ENCODE measurements at places on chromosomes 4 and X. TPM values are rescaled to one million over a fixed set of nuclear protein-coding genes. Genes with fewer than 3 reads are reported as not detected.

- no peak overlapping the region for H3K27ac ChIP-seq
- peaks cover 23% of the 10 kb centered on the region for H3K27me3 ChIP-seq
- H3K4me1 ChIP-seq: no peaks in the 10 kb centered on the region
- H3K36me3 ChIP-seq: no peaks in the 10 kb centered on the region
- H3K4me3 ChIP-seq: no peak overlapping the region
These were observed 35.7 kb downstream of the ING2 start for GRCh38 chr4:183540410-183541009.

GRCh38 chrX:39730662-39731329 is 367.0 kb downstream of the BCOR start:
- H3K4me3 ChIP-seq: no peak overlapping the region
- DNase-seq: peak; percentile 72
- no peaks in the 10 kb centered on the region for H3K36me3 ChIP-seq
- peaks cover 12% of the 10 kb centered on the region for H3K4me1 ChIP-seq
- peak overlapping the region; percentile 59 for H3K27ac ChIP-seq
- no peaks in the 10 kb centered on the region for H3K27me3 ChIP-seq

The TRIM60 gene
- total RNA-seq: not detected

- H3K27ac ChIP-seq: no peak overlapping the region
- H3K4me3 ChIP-seq: no peak overlapping the region
- H3K36me3 ChIP-seq: peaks cover 3% of the 10 kb centered on the region
- H3K4me1 ChIP-seq: peaks cover 4% of the 10 kb centered on the region
- no peaks in the 10 kb centered on the region for H3K27me3 ChIP-seq
- no peak for DNase-seq
These were observed 57.0 kb downstream of the MND1 start for GRCh38 chr4:153401501-153401900.

DNA sequence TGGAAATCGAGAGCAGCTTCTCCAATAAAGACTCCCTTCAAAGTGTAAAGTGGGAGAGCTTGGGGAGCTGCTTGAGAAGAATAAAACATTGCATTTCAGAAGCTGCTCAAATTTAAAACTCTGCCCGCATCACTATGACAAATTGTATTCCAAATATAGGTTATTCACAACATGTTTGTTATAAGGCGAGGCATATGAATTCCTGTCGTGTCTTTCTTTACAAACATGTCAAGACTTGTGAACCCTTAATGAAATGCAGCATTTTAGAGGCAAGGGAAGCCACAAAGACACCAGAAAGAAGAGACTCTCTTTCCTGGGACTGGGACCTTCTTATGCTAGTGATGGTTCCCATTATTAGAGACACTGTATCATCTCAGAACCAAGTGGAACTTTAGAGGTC is 311.2 kb downstream of the DHX15 start:
- no peak for DNase-seq
- no peaks in the 10 kb centered on the region for H3K4me1 ChIP-seq
- H3K27me3 ChIP-seq: no peaks in the 10 kb centered on the region

DNA sequence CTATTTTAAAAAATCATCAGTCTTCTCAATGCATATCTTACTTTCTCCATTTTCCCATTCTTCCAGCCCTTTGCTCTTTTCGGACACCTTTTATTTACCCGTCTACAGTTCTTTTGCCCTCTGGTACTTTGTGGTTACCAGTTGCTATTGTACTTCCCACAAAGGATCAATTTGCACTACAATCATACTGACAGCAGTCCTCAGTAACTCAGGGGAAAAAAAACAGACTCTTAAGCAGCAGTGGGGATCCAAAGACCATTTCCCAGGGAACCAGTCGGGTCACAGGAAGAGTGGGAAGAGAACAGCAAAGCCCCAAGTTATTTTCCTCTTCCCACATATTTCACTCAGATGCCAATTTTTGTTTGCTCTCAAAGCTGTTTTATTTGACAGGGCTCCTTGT is 23.1 kb downstream of the DMD start:
- DNase-seq: no peak
- no peaks in the 10 kb centered on the region for H3K4me1 ChIP-seq
- no peak overlapping the region for H3K4me3 ChIP-seq
- no peak overlapping the region for H3K27ac ChIP-seq
- no peaks in the 10 kb centered on the region for H3K27me3 ChIP-seq

- no peak overlapping the region for H3K4me3 ChIP-seq
- no peaks in the 10 kb centered on the region for H3K36me3 ChIP-seq
- no peak for DNase-seq
- peaks cover 3% of the 10 kb centered on the region for H3K27me3 ChIP-seq
These were observed 91.6 kb upstream of the PLAC1 start for GRCh38 chrX:134749706-134750445.

- H3K27me3 ChIP-seq: no peaks in the 10 kb centered on the region
- no peak overlapping the region for H3K27ac ChIP-seq
- no peak for DNase-seq
- no peak overlapping the region for H3K4me3 ChIP-seq
- H3K36me3 ChIP-seq: no peaks in the 10 kb centered on the region
These were observed 1260.9 kb downstream of the C4orf33 start for GRCh38 chr4:130356873-130357272.

The SSX2B gene
- not detected for total RNA-seq

DNA sequence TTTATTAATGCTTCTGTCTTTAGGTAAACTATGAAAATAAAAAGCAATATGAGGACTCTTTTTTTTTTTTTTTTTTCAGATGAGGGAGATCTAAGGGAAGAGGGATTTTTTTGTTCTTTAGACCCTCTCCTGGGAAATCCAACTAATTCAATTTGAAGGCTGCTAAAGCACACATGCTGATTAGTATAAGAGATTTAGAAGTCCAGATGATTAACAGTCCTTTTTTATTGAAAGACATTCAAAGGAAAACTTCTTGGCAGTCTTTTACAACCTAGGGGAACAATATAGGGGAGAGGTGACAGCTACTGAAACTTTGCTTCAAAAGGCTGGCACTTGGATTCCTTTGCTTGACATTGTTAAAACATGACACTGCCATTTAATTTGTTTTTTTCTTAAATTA is 602.5 kb downstream of the RAPGEF2 start:
- no peaks in the 10 kb centered on the region for H3K36me3 ChIP-seq
- H3K4me3 ChIP-seq: no peak overlapping the region
- no peaks in the 10 kb centered on the region for H3K27me3 ChIP-seq
- no peaks in the 10 kb centered on the region for H3K4me1 ChIP-seq
- no peak for DNase-seq
- H3K27ac ChIP-seq: no peak overlapping the region

DNA sequence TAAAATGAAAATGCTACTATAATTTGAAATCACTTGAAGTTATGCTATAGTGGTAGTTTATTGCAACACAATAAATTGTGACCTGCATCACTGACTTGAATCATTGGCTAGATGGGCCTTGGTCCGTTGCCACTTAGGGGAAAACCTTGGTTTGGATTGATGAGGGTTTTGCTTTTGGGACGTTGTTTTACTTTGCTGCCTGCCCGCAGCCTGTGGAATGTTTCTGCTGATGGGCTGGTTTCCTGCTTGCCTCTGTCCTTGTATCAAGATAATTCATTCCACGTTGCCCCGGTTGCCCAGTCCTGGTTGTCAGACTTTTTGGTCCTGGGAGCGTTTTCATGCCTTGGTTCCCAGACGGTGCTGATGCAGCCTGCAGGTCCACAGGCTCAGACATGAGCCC is 18.3 kb downstream of the HADH start:
- no peak overlapping the region for H3K4me3 ChIP-seq
- peaks cover 20% of the 10 kb centered on the region for H3K36me3 ChIP-seq
- no peak for DNase-seq
- H3K27ac ChIP-seq: no peak overlapping the region

DNA sequence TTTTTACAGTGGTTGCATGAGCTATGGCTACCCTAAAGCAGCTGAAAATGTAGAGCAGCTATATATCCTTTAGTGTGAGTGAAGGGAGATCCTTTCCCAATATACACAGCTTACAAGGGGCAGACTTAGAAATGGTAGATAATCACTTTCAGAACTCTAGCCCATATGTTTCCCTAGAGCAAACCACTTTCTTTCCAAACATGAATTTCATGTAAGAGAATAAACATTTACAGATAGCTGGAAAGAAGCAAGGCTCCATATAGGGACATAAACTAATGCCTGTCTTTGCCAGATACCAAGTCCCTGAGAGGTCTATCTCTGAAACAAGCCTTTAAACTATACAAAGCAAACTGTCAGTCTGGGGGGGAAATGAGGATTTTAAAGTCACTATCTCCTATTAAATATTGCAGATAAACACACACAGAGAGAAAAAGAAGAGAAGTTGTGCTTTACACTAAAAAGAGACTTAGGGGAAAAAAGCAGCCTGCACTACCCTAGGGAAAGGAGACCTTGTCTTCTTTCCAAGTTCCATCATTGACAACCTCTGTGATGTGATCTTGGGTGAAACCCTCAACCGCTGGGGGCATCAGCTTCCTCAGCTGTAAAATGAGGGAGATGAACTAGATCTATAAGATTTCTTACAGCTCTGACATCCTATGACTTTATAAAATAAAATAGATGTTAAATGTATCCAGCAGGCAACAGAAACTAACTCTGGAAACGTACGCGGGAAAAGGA is 73.6 kb downstream of the TMEM156 start:
- H3K27me3 ChIP-seq: peaks cover under 1% of the 10 kb centered on the region
- H3K36me3 ChIP-seq: peaks cover 14% of the 10 kb centered on the region
- H3K4me1 ChIP-seq: peaks cover 43% of the 10 kb centered on the region
- H3K4me3 ChIP-seq: no peak overlapping the region
- DNase-seq: no peak

DNA sequence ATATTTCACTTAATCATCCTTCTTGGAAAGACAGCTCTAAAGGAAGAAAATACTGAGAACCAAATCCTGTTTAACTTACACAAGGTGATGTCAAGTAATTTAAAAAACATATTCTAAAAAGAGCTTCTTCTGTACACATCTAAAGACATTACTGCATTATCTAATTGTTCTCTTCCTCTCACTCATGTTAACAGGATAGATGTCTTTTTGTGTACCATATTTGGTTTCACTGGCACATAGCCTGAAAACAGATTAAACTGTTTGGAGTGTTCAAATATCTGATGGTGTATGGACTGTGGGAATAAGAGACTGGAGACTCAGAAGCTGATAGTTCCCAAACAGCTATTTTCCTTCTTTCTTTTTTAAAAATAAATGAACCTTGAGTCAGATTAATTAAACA is 213.3 kb upstream of the MAB21L2 start:
- no peak overlapping the region for H3K27ac ChIP-seq
- H3K27me3 ChIP-seq: no peaks in the 10 kb centered on the region
- no peaks in the 10 kb centered on the region for H3K4me1 ChIP-seq

The FRG2 gene
- not detected for total RNA-seq

The CTSO gene
- total RNA-seq: 2.6 TPM

DNA sequence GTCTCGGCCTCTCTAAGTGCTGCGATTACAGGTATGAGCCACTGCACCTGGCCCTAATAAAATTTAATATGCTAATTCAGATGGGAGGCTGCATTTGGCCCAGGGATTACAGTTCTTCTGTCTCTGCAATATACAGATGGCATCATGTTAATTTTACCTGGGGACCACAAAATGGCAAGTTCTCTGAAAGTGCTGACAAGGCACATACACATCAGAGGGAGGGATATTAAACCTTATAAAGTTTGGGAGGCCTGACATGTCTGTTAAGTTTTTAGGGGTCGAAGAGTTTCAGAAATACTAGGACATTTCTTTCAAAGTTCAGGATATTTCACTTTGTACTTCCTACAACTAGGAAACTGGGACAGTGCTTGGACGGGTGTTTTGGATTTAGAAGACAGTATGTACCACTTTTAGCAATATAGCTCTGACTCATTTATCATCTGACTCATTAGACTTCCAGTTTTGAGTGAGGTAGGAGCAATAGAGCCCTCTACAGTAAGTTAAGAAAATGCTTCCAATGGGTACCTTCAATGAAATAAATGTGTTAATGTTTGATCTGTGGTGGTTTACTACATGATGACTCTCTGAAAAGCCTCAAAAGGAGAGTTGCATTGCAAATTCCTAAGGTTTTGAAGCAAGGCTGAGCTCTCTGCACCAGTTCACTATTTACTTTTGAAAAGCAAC is 981.0 kb upstream of the HS3ST1 start:
- H3K36me3 ChIP-seq: no peaks in the 10 kb centered on the region
- no peaks in the 10 kb centered on the region for H3K27me3 ChIP-seq
- H3K4me1 ChIP-seq: no peaks in the 10 kb centered on the region
- no peak overlapping the region for H3K4me3 ChIP-seq
- DNase-seq: no peak

DNA sequence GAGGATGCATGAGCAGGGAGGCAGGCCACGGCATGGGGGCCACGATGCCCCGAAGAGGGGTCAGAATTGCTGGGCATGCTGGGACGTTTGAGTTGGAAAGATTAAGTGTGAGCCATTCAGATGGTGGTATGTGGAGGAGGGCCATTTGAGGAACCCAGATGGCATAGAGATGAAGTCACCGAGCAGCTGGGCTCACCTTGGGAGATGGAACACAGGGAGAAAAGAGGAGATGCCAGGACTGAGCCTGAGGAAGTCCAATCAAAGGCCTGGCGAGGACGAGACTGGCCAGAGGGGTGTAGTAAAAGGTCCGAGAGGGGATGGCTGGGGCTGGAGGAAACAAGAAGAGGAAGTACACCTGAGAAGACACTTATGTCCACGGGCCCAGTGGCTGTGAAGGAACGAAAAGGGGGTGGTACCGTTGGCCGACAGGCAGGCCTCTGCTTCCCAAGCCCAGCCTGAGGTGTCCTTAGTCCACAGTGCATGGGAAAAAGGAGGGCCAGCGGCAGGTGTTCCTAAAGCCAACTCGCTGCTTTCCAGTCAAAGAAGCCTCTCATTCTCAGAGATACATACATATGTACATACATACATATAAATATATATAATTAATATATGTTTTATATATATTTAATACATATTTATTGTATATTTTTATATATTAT is 54.6 kb upstream of the CLCN4 start:
- no peaks in the 10 kb centered on the region for H3K27me3 ChIP-seq
- no peak overlapping the region for H3K27ac ChIP-seq
- no peak for DNase-seq
- no peak overlapping the region for H3K4me3 ChIP-seq
- peaks cover 41% of the 10 kb centered on the region for H3K4me1 ChIP-seq

- H3K4me3 ChIP-seq: no peak overlapping the region
- no peak for DNase-seq
- no peaks in the 10 kb centered on the region for H3K36me3 ChIP-seq
- no peak overlapping the region for H3K27ac ChIP-seq
- no peaks in the 10 kb centered on the region for H3K4me1 ChIP-seq
These were observed 64.8 kb downstream of the GLRA3 start for GRCh38 chr4:174764105-174764729.
